ENCODE measurements at places on chromosomes 1 and 21.

DNA sequence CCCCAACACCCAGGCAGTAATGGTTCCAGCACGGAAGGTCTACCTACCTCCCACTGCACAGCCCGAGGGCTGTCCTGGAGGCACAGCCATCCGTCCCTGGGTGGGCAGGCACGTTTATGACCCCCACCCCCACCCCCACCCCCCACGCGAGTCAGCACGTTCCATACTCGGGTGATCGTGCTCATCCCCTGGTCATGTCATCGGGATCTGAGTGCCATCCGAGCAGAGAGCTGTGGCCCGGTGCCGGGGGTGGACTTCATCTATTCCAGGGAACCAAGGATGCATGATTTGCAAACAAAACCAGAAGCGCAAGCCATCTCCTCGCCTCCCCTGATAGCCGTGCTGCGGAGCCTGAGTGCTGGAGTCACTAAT, 1.1 kb downstream of the TSPEAR start:
- no peak for DNase-seq

GRCh38 chr1:32486463-32487113, 21.7 kb downstream of the ZBTB8B start:
- no peak for DNase-seq

DNA sequence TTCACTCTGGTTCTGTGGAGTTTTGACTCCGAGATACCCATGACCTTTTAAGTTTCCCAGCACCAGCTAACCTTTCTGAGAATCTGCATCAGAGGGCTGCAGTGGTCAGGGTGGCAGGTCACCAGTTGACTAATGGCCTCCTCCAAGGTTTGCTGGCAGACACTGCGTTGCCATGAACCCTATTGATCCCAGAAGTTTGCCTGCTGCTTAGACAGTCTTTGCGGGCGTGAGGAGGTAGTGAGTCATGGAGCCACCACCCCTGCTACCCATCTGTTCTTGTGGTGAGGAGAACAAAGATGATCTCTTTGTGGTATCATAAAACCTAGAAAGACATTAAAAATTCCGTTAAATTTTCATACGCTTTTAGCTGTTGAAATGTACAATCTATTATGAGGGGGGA, 180.4 kb downstream of the FGGY start:
- no peak for DNase-seq

DNA sequence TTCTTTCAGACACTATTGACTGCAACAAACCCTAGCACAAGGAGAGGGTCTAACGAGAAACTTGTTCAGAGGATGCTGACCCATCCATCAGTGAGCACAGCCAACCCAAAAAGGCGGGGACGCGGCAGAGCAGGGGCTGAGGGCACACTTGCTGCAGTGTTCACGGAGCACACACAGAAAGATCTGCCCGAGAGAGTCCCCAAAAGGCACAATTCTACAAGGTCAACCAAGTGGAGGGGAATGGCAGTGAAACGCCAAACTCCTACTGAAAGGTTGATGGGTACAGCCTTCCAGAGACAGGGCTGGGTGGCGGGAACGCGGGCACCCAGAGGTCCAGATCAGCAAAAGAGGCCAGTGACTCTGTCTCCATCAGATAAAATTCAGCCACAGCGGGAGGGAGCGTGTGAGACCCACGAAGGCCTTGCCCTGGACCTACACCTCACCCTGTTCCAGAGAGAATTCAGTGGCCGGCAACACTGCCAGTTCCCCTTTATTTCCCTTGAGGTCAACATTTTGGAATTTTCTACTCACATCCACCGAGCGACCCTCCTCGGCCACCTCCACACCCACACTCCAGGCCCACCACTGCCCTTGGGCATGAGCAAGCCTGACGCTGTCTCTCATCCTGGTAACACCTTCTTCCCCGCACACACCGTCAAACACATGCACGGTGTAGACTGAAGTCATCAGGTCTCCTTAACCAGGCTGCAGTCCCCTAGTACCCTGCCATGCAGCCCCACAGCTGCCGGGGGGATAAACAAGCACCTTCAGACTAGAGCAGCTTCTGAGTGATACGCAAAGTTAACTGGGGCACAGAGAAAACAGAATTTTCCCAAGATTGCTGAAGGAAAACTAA, 5.5 kb downstream of the GNG4 start:
- DNase-seq = no peak

DNA sequence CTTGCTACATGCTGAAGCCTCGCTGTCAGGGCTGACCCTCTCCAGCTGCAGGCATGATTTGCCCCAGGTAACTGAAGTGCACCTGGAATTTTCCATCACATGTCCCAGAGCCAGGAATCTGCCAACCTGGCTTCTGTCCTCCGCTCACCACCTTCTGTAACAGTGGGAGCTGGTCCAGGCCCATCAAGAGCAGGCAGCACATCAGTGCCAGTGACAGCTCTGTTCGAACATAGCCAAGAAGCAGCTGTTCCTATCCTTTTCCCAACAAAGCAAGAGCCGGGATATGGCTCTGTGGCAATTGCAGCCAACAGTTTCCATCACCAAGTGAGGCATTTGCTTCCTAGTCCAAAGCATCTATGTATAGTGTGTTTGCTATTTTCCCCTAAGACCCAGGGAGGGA, 42.2 kb upstream of the KANK4 start:
- DNase-seq = peak; percentile 21

- DNase-seq = no peak
These were observed 593.1 kb downstream of the PTBP2 start for GRCh38 chr1:97314685-97315084.

GRCh38 chr1:65948609-65949229, 156.0 kb downstream of the PDE4B start:
- DNase-seq = no peak

- no peak for DNase-seq
These were observed 9.4 kb downstream of the ZNF678 start for GRCh38 chr1:227572752-227573151.

DNA sequence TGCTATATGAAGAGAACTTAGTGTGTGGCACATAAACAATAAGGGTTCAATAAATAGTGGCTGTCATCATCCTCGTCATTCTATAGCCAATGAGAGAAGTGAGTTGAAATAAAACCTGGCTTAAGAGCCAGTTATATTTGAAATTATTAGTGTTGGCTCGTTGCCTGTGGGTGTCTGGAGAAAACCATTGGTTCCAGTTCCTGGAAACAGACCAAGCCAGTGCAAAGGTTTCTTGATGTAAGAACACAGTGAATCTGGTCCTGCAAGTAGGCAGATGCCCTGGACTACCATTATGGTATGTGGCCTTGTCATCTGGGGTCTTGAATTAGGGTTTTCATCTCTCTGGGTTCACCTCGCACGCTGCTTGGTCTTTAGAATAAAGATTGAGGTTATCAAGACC, 43.3 kb downstream of the URB2 start:
- DNase-seq = no peak

DNA sequence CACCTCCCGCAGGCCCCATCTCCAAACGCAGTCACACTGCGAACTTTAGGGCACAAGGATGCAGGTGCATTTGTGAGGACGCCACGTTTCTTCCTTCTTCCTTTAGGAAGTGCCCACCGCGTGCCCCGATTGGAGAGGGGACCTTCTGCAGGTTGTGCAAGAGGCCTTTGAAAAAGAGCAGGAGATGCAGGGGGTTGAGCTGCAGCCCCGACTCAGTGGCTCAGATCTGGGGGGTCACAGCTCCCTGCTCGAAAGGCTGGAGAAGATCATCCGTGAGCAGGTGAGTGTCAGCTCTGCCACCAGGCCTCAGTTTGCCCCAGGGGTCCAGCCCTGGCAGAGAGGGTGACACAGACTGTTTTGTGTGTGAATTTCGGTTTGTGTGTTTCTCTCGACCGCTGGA, 31.2 kb upstream of the DIP2A start:
- no peak for DNase-seq

DNA sequence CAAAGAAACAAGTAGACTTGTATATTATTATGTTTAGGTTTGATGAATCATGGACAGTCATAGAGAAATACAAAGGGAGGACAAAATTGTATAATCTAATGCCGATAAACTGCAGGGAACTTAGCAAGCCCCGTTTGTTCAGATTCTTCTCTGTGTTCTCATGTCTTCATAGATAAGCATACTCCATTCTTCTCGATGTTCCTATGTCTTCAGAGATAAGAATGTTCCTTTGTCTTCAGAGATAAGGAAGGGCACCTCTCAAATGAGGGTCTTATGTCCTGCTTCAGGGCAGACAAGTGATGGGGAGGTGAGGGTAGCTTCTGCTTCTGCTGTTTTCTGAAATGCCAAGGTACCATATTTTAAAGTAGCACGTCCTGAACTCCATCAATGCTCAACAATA, 19.7 kb upstream of the TADA1 start:
- DNase-seq = no peak

DNA sequence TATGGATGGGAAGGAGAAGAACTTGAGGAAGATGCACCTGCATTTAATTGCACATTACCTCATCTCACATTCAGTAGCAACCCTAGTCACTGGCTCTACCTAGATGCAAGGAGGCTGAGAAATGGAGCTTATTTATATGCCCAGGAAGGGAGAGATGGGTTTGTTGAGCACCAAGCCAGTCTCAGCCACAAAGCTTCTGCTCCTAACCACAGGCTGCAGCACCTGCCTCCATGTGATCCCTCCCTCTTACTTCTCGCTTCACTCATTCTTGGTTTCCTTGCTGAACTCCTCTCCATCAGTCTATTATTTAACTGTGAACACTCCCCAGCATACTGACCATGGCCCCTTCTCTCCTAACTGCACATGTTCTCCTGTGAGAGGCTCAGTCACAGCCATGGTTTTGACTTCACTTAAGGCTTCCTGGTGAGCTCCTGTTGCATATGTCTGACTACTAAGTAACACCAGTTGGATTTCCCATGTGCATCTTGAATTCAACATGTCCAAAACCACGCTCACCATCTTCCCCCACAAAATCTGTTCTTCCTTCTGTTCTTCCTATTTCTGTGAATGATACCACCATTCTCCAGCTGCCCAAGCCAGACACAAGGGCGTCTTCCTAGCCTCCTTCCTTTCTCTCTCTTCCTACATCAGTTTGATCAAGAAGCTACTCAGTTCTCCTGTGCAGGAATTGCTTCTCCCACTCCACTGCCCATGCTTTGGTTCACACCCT, 139.8 kb downstream of the AK5 start:
- DNase-seq = no peak

DNA sequence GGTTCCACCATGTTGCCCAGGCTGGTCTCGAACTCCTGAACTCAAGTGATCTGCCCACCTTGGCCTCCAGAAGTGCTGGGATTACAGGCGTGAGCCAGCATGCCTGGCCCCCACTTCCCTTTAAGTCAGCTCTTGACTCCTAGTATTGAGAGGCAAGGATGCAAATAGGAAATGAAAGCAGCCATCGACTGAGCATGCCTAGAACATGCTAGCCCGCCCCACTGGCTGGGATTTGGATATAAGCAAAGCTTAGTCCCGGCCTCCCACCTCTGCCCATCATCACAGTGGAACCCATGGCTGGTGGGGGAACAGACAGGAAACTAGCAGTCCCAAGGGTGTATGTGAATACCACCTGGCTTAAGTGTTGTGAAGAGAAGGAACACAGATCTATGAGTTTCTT, 10.5 kb downstream of the C1orf167 start:
- DNase-seq = no peak

DNA sequence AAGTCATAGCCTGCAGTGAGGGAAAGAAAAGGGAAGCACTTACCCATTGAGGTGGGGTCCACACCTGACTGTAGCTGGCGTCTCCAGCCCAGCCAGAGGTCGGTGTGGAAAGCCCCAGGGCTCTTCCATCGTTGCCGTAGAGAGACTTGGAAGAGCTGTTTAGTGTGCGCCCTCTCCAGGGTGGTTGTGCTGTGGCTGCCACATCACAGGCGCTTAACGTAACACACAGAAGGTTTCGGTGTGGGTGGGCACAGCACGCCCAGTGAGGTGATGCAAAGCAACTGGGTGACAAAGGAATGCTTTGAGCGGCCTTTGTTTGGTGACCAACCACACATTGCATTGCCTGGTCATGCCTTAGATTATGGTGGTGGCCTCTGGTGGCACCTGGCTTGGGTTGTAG, 36.8 kb upstream of the KIF1B start:
- DNase-seq = no peak

GRCh38 chr1:220271706-220272046, 577 bp downstream of the RAB3GAP2 start:
- DNase-seq = no peak

- peak; percentile 12 for DNase-seq
These were observed 85.3 kb downstream of the CDC7 start for GRCh38 chr1:91585982-91586381.

GRCh38 chr1:196680107-196680506, 28.3 kb downstream of the CFH start:
- DNase-seq = no peak

- DNase-seq = no peak
These were observed at the start of gene HHIPL2 for GRCh38 chr1:222547944-222548671. Gene HHIPL2 (minus strand): TSS chr1:222548104. CDS start chr1:222548044, 60 bp downstream.

DNA sequence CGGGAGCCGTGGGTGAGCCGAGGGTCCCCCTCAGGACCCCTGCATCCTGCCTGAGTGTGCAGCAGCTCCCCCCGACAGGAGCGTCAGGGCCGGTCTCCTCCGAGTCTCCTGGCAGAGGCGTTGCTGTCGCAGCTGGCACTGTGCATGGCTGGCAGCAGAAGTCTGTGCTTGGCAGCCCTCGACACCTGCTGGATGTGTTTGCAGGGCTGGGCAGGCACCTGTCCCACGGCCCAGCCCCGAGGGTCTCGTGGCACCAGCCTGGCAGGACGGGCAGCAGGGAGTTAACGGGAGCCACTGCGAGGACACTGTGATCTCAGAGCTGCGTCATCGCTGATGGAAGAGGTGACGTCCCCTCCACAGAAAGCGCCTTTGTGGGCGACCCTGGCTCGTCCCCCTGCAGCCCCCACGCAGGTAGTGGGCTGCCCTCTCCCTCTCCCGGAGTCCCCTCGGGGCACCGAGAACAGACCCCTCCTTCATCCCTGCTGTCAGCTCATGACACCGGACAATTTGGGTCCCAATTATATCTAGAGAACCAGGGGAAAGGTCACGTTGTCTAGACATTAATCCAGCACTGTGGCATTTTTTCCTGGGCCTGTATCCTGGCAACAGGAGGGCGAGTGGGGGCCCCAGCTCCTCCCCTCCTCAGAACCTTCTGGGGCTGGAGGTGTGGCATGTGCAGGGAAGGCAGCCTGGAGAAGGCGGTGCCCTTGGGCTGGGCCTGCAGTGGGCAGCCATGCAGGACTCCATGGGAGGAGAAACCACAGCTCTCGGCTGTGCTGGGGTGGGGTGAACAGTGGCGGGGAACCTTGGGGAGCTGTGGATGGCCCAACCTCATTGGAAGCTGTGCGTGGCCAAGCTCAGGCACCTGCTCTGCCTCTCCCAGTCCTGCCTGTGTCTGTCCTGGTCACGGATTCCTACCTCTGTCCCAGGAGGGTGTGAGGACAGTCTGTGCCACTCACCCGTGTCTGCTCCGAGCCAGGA, 15.4 kb downstream of the COL18A1 start:
- DNase-seq = peak; percentile 46

- DNase-seq = no peak
These were observed 65.3 kb downstream of the TENT5C start for GRCh38 chr1:117670976-117671780.

DNA sequence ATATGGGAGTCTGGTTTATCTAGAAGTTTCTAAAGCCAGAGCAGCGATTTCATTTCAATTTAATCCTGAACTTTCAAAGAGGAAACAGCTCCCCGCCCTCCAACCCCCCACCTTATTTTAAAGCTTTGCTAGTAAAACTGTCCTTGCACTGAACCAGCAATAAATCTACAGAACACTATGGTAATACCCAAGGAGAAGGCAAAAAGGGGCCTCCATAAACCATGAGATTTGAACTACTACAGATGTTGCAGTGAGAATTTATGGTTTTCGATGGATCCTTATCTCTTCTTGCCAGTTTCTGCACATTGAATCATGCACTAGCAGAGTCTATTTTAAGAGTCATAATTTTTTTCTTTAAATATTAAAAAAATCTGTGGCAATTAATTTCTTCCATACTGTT, 64.8 kb upstream of the BEND5 start:
- no peak for DNase-seq

- no peak for DNase-seq
These were observed 53.3 kb upstream of the SEC16B start for GRCh38 chr1:178023181-178023618.
